Activated gamma-delta T cell treated with Interleukin-2 at 50 U/mL for 16 hours (primary cell): ENCODE measurements at places on chromosomes 16 and 17.

GRCh38 chr16:89349947-89350633 lies 132.6 kb downstream of the ZNF778 start:
- no peak for DNase-seq

- no peak for DNase-seq
Measured at GRCh38 chr17:10610884-10611283, 46.2 kb downstream of the MYH3 start.

- DNase-seq = no peak
Measured at GRCh38 chr16:27319257-27319965, 5.6 kb downstream of the IL4R start.

DNA sequence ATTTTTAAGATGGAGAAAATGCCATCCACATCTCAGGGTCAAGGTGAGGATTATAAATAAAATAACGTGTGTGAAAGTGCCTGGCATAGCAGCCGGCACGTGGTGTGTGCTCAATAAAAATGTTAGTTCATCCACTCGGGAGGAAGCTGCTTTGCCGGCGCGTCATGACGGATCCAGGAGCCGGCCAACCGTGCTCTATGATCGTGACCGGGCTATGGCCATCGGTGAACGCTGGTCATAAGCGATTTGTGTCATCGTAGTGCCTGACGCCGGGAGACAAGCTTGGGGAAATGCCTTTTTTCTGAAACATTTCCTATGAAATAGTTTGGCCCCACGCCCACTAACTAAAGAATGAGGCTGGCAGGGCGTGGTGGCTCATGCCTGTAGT lies 74.0 kb downstream of the CMC2 start:
- no peak for DNase-seq

GRCh38 chr16:19595043-19595767 lies 39.7 kb downstream of the VPS35L start:
- DNase-seq = no peak

DNA sequence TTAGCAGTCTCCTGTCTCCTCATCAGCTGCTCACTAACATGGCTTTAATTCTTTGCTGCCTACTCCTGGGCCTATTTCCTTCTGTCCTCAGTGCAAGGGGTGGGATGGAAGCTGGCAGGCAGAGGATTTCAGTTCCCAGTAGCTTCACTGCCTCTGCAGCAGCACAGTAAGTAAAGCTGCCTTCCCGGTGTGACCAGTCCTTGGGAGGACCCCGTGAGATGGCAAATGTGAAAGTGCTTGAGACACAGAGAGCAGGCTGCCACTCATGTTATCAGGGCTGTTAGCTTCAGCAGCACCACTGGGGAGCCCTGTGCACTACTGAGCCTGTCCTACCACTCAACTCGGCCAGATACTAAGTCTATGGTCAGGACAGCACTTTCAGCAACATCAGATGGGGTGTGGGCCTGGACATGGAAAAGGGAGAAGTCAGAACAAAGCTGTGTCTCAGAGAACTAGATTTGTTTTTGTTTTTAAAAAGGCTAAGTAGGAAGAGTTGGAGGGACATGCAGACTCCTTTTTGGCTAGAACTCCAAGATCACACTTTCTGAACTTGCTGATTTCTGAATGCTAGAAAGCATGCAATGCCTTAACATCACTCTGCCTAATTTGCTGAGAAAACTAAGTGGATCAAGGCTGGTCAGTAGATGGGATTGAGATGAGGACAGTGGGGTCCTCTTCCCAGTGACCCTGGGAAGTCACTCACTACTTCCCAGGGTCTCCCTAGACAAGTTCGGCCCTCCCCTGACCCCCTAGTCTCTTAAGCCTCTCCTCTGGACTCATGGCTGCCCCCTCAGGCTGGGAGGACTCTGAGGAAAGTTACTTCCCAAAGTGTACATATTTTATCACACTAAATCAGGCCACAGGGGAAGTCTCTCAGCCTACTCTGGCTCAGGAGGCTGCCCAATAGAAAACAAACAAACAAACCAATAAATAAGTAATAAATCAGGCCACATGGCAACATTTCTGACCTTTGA lies 1.1 kb downstream of the ACSF2 start:
- peak; percentile 5 for DNase-seq

GRCh38 chr17:37518826-37519225 lies 29.1 kb downstream of the DUSP14 start:
- DNase-seq = no peak

GRCh38 chr16:3674513-3675295 lies 20.2 kb downstream of the DNASE1 start:
- DNase-seq = no peak

GRCh38 chr16:8959921-8960787 lies 3.6 kb downstream of the USP7 start:
- DNase-seq = no peak

DNA sequence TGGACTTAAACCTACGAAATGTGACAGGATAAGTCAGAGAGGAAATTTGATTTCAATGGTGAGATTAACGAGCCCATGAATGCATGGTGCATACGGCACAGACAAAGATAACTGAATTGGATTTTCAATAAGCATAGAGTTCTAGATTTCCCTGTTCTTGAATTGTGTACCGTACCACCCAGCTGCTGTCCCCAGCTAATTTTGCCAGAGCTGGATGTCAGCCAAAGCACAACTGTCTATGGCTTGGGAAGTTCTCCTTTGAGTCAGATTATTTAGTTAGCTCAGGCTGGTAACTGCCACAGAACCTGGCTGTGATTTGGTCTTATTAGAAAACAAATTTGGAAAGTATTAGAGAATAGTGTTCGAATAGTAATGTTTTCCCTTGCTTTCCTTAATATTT lies 143.1 kb downstream of the CDH13 start:
- DNase-seq = no peak

GRCh38 chr17:82101301-82101715 lies 3.3 kb upstream of the FASN start:
- DNase-seq = no peak

- peak; percentile 22 for DNase-seq
Measured at GRCh38 chr17:35540589-35541404, 3.3 kb upstream of the SLFN12L start.

GRCh38 chr17:63523253-63523855 lies at the start of gene KCNH6:
Gene KCNH6, plus strand, starts transcription at chr17:63523358. Its CDS starts 56 bp downstream, at chr17:63523414.
- DNase-seq = no peak

GRCh38 chr16:30557957-30558788 lies at the start of gene ZNF764:
Gene ZNF764, minus strand, starts transcription at chr16:30558374. Its CDS starts 192 bp downstream, at chr16:30558182.
- peak; percentile 95 for DNase-seq

DNA sequence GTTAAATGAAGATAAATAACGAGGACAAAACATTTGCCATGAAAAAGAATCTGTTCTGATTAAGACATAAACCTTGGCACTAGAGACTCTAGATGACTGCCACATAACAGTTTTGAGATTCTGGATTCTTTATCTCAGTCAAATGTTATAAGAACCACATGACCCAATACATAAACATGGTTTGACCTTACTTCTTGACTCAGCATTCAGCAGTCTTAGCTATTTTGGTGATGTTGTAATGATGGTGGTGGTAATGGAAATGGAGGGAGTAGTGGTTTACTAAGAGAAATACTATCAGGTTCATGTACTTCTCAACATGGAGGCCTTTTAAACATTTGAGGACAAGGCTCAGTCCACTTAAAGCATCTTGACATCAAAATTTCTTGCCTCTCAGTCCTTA lies 925.4 kb downstream of the CDH11 start:
- DNase-seq = no peak

- DNase-seq = no peak
Measured at GRCh38 chr17:3761036-3761917, 37.6 kb downstream of the HASPIN start.

GRCh38 chr17:6212766-6213165 lies 142.6 kb downstream of the WSCD1 start:
- DNase-seq = no peak

DNA sequence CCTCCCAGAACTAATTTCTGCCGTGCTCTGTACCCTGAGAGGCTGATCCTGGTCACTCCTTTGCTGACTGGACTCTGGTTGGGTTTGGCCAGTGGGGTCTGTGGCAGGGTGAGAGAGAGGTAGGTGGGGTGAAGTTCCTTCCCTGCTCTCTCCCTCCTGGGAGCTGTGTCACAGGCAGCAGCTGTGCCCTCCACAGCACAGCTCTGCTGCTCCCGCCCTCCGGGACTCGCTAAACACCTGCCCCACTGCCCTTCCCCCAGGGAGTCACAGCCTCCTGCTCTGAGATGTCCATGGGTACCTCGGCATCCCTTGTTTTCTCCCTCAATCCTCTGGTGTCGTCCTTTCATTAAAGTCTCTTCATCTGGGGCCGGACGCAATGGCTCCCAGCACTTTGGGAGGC lies 66.4 kb downstream of the SRCIN1 start:
- no peak for DNase-seq

DNA sequence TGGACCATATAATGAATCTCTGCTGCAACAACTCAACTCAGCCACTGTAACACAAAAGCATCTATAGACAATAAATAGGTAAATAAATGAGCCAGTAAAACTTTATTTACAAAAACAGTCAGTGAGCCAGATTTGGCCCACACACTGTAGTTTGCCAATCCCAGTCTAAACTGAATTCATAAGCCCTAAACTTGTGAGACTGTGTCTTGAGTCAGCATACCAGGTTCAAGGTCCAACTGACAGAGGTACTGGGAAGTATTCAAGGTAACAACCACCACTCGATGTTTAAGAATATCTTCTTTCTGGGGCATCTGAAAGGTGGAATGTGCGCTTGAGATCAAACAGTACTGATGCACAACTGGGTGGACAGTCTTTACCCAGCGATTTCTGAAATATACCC lies 94.2 kb downstream of the HELZ start:
- DNase-seq = no peak

- no peak for DNase-seq
Measured at GRCh38 chr16:11611871-11612664, 25.3 kb upstream of the LITAF start.
